AG09309 (cell line): ENCODE measurements at places on chromosomes 7 and 10.

DNA sequence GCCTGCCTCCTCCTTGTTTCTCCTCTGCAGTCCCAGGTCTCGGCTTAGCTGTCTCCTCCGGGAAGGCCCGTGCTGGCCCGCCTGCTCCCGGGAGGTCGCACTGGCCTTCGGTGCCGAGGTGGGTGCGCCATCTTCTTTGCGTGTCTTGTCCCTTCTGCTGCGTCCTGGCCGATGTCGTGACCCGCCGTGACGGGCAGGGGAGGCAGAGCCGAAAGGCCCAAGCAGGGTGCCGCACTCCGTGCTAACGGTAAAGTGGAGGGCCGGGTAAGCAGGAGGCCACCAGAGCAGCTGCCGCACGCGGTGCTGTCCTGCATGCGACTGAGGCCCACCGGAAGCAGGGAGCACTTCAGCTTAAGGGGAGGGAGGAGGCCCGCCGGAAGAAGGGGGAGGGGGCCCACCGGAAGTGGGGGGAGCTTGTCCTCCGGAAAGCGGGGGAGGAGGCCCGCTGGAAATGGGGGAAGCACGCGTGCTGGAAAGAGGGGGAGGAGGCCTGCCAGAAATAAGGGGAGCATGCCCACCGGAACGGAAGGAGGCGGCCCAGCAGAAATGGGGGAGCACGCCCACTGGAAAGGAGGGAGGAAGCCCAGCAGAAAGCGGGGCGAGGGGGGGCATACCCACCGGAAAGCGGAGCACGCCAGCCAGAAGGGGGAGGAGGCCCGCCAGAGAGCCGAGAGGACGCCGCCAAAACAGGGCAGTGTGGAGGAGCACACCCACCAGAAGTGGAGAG lies 71.4 kb downstream of the PROSER2 start:
- DNase-seq = no peak

GRCh38 chr10:125208854-125209565 lies 48.6 kb upstream of the CTBP2 start:
- no peak for DNase-seq

DNA sequence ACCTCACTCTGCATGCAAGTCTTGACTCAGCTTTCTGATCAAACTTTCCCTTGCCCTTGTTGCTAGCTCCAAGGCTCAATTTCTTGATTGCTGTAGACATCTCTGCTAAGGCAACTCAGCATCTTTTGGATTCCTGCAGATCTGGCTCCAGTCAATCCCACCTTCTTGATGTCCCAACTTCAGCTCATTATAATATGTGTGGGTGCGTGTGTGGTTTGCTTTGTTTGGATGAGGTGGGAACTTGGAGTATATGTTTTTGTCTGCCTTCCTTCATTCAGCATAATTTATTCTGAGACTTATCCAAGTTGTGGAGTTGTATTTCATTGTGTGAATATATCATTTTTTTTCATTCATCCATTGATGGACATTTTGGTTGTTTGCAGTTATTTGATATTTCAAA lies 364.8 kb upstream of the IGFBP3 start:
- no peak for DNase-seq

DNA sequence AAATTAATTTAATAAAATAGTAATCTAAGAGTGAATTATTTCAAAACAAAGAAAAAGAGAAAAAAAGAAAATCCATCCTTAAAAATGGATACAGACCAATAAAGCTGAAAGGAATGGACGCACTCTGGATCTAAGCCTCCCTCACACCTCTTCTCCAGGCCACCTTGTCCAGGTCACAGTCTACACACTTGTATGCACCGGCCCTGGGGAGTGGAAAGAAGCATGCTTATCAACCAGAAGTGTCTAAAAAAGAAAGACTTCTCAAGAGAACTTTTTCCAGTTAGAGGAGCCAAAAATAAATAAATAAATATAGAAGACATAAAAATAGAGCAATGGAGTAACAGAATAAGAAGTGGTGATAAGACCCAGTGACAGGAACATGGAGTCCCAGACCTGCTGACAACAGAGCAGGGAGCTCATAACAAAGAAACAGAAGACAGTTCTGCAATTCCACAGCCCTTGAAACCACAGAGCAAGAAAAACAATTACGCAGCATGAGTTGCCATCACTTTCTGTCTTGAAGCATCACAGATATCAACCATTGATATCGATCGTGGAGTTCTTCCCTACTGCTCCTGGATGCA lies 311.7 kb upstream of the NFE2L3 start:
- no peak for DNase-seq

DNA sequence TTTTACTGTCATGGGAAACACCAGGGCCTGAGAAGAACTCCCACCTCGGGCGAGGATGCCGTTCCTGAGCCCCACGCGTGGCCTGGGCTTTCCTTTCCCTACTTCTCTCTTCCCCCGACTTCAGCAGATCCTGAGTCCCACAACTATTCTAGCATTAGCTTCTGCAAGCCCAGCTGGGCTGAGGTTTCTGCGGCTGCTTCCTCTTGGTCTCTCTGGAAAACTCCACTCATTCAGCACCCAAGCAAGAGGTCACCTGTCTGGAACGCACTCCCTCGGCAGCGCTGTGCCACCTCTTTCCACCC lies 761 bp upstream of the DOCK1 start:
- no peak for DNase-seq

DNA sequence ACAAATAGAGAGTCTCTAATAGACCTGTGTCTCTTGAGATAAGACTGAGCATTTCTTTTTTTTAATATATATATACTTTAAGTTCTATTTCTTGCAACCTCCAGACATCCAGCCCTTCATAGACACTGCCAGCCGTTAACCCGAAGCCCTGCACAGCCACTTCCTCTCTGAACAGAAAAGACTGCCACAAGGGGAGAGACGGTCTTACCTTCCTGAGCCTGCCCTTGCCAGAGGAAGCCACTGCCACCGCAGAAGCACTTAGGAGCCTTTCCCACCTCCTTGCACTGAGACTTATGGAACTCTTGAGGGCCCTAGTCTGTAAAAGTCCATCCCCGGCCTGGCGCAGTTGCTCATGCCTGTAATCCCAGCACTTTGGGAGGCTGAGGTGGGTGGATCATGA lies 31.8 kb upstream of the PRSS1 start:
- DNase-seq = no peak

GRCh38 chr7:72781631-72782030 lies 46.4 kb downstream of the TYW1B start:
- no peak for DNase-seq

DNA sequence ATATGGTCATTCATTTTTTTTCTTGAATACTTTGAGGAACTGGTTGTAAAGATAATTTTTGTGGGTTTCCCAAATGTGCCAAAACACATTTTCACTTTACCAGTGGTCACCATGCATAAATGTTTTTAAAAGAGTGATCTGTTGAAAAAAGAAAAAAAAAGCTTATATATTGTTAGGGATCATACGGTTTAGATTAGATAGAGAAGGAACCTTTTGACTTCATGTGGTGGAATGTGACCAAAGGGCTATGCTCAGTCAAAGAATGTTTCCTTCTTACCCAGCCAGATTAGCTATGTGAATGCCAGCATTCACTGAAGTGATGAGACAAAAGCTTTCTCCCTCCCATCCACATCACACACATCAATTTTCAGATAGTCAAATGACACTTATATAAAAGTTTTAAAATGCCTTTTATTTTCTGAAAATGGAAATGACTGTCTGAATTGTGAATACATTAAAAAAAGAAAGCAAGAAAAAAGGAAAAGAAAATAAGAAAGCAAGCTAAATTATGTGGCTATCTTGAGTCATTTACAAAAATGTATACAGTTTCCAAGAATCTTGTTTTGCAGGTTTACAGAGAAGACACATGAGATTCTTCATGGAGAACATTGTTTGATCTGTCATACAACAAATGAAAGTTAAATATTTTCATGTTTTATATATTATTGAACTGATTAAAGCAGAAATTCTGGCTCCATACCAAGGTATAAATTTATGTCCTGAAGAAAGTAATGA lies 8.6 kb upstream of the CPED1 start:
- DNase-seq = no peak

DNA sequence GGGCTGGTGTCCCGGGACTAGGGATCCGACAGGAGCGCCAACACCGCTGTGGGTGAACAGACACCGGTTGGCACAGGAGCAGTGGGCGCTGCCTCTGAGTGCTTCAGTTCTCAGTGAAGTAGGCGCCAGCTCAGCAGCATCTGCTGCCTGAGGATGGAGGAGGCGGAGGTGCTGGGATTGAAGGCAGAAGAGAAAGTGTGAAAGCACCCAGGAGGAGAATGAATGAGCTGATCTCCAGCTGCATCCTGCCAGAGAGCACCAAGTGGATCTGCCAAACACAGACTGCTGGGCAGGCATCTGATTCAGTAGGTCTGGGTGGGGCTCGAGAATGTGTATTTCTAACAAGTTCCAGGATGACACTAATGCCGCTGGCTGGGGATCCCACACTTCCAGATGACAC lies 74.5 kb downstream of the LANCL2 start:
- DNase-seq = no peak

DNA sequence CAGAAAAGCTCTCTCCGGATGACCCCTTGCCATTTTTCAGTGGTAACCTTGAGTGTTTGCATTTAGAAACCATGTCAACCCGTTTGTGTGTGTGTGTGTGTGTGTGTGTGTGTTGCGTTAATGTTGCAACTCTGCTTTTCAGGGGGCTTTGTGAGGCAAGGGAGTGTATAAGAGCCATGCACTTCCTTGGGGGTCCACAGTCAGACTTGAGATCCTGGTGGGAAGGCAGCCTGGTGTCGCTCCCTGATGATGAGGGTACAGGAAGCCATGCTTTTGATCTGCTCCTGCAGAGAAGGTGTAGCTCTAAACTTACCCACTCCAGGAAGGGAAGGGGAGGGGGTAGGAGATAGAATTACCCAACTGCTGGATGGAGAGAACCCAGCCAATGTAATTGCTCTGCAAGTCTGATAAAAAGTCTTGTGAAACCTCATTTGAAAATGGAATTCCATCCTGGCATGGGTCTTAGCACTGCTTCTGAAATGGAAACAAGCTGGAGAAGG lies 10.7 kb downstream of the GRK5 start:
- no peak for DNase-seq

GRCh38 chr10:78969719-78970118 lies 99.0 kb upstream of the ZMIZ1 start:
- DNase-seq = no peak

DNA sequence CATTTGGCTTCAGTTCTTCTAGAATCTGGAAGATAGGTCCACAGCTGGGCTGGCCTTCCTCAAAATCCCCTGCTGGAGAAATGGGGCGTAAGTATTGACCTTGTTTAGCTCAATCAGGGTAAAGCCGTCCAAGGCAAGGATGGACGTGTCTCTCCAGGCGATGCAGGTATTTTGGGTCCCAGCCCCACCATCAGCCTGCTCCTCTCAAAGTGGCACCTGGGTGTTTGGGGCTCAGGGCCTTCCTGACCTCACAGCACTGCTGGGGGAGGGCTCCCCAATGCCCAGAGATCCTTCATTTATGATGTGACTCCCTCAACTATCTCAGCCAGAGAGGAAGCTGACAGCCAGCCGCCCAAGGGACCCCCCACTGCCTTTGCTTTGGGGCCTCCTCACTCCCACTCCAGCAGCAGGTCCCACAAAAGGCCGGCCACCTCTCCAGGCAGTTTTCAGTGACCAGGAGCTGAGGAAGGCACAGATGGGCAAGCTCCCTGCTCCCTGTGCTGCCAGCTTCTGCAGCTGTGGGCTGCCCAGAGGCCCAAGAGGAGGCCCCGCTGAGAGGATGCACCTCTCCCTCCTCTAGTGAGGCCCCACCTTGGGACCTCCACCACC lies 140.0 kb upstream of the TCERG1L start:
- no peak for DNase-seq

DNA sequence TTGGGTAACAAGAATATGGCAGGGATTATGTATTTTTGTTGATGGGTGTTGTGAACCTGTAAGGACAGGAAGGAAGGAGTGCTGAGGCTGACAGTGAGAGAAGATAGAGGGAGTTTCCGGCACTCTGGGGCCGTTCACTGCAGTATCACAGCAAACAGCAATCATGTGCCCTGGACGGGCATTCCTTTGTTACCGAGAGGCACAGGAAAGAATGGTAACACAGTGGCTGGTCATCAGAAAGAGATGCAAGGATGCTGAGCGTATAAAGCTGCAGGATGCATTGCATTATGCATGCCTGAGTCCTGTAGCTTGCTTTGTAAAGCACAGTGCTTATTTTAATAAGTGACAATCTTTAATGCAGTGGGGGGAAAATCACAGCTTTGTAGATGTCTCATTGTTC lies 286.8 kb downstream of the RPS24 start:
- DNase-seq = no peak

DNA sequence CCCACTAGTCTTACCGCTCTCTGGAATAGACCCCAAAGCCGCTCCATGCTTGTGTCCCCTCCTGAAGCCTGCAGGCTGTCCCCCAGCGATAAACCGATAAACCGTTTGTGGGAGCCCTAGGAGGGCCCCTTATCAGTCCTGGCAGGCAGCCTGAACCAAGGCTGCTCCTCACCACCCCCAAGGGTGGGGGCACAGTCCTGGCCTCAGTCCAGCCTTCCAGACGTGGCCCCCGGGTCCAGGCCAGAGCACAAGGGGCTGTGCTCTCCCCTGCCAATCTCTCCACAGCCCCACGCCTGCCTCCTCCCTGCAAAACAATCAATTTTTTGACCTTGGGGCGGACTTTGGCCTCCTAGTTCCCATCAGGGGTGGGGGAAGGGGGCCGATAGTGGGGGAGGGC lies at the start of gene TFR2:
Gene TFR2 (minus strand): TSS at position 90 of the 397 bp plus-strand sequence. CDS start 43 bp downstream, at position 47.
- no peak for DNase-seq

DNA sequence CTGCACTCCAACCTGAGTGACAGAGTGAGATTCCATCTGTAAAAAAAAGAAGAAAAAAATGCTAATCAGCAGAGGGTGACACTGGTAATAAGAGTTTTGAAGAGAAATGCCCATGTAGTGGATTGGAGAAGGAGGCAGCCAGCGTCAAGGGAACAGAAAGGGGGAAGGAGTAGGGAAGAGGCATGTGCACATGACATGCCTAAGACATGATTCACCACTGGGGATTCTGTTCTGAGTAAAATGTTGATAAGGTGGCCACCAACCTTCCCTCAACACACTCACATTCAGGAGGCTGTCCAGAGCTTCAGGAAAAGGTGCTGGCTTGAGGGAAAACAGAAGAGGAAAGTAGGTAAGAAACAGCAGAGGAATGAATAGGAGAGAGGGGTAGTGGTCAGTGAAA lies 39.9 kb downstream of the AKR1D1 start:
- no peak for DNase-seq

GRCh38 chr7:124747072-124747471 lies 18.5 kb downstream of the GPR37 start:
- no peak for DNase-seq

- no peak for DNase-seq
These were observed 57.8 kb downstream of the ANKMY2 start for GRCh38 chr7:16587790-16588189.

- DNase-seq = no peak
These were observed 51.0 kb downstream of the SLC13A1 start for GRCh38 chr7:123148813-123149212.

DNA sequence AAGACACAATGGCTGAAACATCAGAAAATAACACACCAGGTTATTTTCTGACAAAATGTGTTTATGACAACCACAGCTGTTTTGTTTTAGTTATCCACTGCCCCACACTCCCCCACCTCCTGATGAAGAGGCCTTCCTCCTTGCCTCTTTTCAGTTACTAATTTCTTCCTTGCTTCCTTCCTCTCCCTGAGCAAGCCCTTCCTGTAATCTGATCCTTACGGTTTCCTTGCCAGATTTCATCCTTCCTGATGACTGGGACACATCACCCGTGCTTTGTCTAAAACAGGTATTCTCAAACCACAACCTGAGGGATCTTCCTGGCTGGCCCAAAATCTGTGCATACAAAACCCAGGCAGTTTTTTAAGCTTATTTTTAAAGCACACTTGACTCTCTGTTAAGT lies 39.4 kb downstream of the CHST15 start:
- no peak for DNase-seq

- DNase-seq = no peak
These were observed 642 bp upstream of the PRKG1 start for GRCh38 chr10:51073453-51074237.
